KG1 (cell line): ENCODE measurements at places on chromosomes 2 and 18.

- no peak for DNase-seq
These were observed 107.2 kb upstream of the ETAA1 start for GRCh38 chr2:67289921-67290371.

DNA sequence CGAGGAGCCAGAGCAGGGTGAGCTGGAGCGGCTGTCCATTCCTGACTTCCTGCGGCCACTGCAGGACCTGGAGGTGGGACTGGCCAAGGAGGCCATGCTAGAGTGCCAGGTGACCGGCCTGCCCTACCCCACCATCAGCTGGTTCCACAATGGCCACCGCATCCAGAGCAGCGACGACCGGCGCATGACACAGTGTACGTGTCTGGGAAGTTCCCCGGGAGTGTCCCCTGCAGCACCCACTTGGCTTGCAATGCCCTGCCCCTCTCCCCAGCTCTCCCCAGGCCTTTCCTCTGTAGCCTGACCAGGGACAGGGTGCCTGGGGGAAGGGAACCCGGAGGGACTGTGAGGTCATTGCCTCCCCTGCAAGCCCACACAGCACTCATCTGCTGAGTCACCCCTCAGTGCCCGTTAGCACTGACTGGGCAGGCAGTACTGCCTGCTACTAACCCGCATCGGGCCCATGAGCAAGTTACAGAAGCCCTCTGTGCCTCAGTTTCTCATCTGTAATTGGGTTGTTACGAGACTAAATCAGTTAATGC is 29.4 kb upstream of the GMPPA start:
- DNase-seq = no peak

GRCh38 chr2:127201452-127201851 is 18.6 kb downstream of the CYP27C1 start:
- no peak for DNase-seq

GRCh38 chr18:43271593-43272432 is 5.5 kb downstream of the SYT4 start:
- peak; percentile 17 for DNase-seq

GRCh38 chr2:207768168-207768865 is 1.4 kb downstream of the FZD5 start:
- DNase-seq = no peak

GRCh38 chr18:78787751-78788150 is 191.9 kb upstream of the SALL3 start:
- DNase-seq = no peak

DNA sequence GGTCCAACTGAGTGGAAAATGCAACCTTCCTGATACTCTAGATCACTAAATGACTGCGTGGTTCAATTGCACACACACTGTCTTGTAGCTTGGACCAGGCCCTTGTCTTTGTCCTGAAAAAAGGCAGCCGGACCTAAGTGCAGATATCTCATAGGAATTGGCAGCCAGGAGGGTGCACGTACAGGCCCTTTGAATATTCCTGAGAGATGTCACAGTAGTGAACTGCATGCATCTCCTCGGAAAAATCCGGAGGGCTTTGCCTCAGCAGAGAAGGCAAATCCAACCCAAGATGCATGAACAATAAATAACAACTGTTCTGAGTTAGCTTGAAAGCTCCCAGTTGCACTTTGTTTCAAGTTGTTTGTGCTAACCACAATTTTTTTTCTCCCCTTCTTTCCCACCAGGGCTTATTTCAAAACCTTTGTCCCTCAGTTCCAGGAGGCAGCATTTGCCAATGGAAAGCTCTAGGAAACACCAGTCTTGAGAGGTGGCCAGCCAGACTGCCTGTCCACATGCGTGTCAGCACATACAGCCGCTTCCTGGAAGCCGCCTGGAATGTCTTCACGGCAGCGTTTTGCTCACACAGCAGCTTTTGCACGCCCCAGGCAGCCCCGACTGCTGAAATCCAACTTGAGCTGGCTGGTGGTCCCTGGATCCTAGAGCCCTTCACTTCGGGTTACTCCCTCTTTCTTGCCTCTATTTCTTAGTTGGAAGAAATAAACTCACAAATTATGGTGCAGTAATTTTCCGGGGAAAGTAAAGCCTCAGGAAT is 54.4 kb upstream of the FOSL2 start:
- no peak for DNase-seq

DNA sequence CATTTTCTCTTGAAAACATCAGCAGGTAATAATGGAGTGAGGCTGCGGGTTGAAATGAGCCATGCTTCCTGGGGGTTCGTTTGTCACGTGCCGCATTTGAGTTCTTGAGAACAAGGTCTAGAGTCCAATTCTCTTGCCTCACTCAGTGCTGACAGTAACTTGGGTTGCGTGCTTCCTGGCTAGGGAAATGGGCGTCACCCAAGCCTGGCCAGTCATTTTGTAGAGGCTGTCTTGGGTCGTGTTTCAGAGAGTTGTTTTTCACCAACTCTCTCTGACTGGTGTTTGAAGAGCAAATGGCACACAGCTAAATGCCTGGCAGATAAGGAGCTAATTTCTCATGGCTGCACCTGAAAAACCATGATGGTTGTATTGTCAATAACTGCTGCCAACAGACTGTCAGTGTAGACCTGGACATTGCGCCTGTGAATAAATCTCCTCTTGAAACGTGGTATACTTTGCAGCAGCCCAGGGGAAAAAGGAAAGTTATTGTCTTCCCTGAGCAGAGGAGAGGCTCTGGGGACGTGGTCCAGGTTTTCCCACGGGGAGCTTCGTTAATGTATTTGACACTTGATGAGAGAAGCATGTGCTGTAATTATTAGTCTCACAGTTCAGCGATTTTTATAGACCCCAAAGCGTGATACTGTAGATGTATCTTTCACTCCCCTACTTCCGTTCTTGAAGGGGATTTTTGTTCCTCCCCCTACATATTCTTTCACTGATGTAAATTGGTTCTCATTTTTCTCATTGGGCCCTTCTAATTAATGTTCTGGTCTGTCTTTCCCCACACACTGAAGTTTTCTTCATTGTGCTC is 196.0 kb downstream of the FHOD3 start:
- no peak for DNase-seq
